ENCODE measurements at places on chromosomes 16 and 17.

DNA sequence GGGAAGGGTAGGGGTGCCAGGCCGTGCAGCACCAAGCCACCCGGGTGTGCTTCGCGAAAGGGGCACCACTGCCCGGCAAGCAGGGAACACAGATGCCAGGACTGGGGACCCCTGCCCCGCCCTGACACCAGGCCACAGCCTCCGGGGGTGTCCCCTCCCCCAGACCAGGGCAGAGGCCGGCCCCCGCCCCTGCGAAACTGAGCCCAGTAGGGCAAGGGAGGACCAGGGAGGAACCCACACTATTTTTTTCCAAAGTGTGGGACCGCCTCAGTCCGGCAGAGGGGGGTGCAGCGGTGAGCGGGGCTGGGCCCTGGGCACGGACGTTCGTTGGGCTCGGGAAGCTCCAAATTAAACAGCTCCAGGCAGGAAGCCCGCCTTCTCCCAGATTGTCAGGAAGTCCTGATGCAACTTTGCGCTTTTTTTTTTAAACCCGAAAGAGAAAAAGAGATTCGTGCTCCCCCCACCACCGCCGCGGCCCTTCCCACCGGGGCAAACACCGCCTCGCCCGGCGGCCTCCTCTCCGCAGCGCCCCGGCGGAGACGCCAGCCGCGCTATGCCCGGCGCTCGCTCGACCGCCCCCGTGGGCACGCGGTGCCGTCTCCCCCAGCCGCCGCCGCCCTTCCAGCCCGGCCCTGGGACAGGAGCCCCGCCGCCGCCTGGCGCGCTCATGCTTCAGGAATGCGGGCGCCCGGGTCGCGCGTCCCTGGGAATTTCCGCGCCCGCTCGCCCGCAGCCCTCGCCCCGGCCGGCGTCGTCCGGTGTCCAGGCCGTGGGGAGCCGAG is 755 bp downstream of the PIEZO1 start:
- no peak for DNase-seq

- DNase-seq = no peak
Observed at GRCh38 chr17:17416400-17417360, 60.1 kb upstream of the MED9 start.

- DNase-seq = no peak
Observed at GRCh38 chr16:54454616-54455015, 168.0 kb upstream of the IRX3 start.

DNA sequence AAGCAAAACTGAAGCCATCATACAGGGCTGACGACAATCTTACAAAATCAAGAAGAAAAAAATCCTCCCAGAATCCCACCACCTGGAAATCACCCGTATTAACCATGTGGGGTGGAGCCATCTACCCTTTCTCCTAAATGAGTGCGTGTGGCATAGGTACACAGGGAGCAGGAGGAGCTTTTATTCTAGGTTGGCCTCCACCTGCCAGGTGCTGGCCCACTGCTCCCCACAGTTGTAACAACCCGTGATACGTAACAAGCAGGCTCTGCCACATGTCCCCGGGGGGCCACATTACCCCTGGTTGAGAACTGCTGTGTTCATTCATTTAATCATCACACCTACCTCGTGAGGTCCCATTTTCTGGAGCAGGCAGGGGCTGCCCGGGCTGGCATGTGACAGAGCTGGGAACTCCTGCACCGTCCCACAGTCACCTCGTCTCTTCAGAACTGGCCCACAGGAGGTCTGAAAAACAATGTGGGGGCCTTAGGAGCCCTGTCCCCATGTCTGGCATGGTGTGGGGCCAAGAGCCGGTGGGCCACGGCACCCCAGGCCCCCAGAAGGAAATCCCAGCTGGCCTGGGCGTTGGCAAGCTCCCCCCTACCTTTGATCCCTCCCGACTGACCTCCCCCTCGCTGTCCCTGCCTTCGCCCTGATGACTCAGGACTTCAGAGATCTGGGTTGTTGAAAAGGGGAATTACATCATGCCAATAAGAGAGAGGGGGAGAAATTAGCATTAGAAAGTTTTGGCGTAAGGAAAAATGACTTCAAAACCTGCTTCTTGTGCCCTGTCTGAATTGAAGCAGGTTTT is 12.9 kb downstream of the CMIP start:
- DNase-seq = no peak

DNA sequence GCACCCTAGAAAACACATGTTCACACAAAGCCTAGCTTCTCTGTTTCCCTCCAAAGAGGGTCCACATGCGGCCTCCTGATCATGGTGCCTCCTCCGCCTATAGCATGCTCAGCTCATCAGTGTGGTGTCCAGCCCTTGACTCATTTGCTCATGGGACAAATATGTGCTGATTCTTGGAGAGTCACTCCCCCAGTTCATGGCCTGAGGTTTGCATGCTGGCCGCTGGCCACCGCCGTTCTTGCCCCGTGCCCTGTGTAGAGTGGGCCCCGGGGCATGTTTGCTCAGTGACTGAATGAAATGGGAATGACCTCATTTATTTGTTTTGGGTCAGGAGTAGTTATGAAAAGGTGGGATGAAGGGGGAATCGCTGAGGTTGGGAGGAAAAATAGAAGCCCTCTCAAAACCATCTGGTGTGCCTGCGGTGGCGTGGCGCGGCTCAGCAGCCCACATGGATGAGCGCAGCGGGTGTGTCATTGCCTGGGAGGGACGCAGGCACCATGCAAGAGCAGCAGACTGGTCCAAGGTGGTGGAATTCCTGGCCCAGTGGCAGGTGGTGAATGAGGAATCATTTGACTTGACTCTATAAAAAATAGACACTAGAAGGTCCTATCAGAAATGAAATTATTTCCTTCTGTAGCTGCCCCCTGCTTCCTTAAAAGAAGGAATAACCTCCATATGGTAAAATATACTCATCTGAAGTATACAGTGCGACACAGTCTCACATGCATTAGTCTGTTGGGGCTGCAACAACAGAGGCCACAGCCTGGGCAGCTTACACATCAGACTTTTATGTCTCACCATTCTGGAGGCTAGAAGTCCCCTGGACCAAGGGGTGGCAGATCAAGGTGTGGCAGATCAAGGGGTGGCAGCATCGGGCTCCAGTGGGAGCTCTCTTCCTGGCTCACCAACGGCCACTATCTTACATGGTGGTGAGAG is 31.7 kb downstream of the CRISPLD2 start:
- no peak for DNase-seq

DNA sequence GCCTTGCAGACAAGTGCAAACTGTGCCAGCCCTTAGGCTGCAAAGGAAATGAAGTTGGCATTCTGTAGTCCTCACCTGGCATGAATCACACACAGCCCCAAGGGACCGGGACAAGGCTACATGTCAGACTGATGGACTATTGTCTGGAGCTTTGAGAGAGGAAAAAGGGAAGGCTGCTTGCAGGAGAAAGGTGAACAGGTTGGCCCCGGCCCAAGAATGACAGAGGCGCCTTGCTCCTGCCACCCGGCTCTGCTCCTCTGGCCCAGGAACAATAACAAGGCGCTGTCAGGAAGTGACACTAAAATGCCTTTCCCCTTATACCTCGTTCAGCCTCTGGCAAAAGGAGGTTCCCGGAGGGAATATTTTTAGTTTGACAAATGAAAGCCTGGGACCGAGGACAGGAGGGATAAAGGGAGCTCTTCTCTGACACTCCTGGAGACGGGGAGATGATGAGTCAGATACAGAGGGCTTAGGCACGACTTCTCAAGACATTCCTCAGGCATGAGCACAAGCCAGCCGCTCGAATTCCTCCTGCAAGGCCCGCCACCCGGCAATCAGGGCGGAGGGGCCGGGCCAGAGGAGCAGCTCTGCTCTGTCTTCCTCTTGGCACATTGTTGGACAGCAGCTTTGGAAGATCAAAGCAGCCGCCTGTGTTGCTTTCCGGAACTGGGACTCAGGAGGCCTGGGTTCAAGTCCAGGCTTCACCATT is 105.8 kb downstream of the NOG start:
- DNase-seq = no peak

GRCh38 chr17:75897160-75898019 is 639 bp upstream of the TRIM65 start:
- DNase-seq = no peak

GRCh38 chr16:22787466-22788192 is 26.3 kb upstream of the HS3ST2 start:
- no peak for DNase-seq

DNA sequence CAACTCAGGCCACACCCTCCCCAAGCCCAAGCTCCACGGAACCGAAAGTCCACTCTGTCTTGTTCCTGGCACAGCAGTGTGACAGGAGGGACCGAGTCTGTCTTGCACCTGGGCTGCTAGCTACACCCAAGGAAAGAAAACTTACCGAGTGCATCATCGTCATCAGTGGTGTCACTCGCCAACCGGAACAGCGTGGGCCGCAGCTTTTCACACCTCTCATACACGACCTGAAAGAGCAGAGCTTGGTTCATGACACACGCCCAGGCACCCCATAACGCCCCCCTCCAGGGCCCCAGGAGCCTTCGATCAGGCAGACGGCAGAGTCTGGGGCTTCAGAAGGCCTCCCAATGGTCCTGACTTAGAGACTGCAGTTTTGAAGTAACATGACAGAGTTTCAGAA is 27.5 kb downstream of the GGA2 start:
- peak; percentile 57 for DNase-seq

DNA sequence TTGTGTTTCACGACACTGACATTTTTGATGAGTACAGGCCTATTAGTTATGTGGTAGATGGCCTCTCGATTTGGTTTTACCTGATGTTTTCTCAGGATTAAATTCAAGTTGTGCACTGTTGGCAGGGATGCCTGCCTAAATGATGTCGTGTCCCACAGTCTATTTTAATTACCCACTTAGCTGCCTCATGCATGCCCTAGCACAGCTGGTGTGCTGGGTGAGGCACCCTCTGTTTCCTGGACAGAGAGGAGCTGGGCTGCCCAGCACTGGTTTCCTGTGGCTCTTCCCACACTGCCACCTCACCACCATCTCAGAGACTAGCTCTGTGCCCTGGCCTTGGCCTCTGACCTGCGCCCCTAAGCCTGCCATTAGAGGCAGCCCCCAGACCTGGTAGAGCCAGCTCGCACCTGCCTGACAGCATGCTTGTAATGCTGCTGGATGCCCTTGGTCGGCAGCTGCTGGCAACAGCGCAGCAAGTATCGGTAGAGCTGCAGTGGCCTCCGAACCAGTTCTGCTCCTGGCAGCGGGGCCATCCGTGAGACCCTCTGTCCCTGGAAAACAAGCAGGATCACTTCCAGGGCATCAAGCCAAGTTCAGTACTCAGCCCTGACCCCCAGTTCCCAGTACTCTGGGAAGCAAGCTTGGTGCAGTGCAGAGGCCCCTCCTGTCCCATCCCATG is 10.9 kb downstream of the LYRM9 start:
- no peak for DNase-seq

DNA sequence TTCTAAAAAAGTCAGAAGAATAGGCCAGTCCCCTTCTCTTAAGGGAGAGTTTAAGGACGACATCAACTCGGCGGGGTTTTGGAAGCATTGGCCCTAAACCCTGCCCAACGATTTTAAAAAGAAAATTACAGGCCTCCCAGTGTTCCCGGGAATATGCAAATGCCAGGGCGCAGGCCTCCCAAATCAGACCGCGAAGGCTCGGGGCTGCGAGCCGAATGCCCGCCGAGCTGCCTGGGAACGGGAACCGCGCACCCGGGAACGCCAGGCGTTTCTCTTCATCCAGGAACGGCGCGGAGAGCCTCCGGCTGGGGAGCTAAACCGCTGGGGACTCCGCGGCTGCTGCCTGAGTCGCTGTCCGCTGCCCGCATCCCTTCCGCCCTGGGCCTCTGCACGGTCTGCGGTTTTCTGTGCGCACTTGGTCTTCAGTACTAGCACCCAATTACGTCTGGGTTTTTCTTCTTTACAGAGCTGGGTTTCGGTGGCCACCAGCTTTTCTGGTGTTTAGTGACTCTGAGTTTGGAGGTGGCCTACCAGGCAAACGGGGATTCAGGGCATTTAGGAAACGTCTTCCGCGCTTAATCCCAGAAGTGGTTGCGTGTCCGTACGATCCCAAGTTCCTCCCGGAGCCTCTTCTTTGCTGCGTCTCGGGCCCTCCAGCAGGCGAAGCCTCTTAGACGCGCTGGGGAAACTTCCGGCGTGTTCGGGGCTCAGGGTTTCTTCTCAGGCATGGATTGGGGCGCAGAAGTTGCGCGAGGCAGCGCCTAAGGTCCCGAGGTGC is 5.7 kb downstream of the IRX5 start:
- DNase-seq = no peak

GRCh38 chr17:66557200-66557599 is 254.8 kb downstream of the PRKCA start:
- no peak for DNase-seq

- DNase-seq = no peak
Observed at GRCh38 chr16:75138636-75139035, 9.7 kb upstream of the ZFP1 start.

- no peak for DNase-seq
Observed at GRCh38 chr17:76090517-76091129, 11.6 kb downstream of the ZACN start.

DNA sequence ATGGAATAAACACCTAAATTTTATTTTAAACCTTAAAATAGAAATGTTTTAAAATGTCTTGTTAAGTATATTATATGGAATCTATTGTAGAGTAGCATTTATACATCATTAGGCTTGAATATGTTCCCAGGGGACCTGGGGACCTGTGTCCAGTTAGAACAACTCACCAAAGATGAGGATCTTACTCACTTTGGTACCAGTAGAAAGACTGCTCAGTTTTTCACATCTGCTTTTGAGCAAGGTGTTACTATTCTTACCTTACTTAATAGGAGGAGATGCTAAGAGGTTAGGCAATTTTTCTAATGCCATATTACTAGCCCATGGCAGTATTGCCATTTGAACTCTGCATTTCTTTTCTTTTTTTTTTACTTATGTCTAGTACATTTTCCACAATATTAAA is 14.7 kb downstream of the STXBP4 start:
- no peak for DNase-seq

DNA sequence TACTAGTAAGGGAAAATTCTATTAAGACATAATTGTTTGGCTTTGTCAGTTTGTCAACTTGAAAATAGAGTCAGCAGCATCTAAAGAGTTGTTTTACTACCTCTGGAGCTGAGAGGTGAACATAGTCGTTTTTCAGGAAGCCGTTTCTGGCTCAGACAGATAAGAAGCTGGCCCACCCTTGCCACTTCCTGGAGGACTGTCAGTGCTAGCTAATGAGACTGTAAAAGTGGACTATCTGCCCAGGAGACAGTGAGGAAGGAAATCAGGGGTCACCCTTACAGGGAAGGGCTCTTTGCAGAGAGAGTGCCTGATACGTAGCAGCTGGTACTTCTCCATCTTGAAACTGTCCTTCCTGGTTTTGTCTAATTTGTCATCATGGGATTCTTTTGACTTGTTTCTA is 328.7 kb downstream of the WWOX start:
- DNase-seq = no peak

- no peak for DNase-seq
Observed at GRCh38 chr16:66692341-66692740, 4.2 kb downstream of the CMTM4 start.
